ENCODE measurements at places on chromosomes 1 and 21.
A peak's percentile ranks its signal among the peaks of the same experiment; 100 is the strongest.

- no peak for DNase-seq
Observed at GRCh38 chr21:42862774-42863503, 16.4 kb downstream of the WDR4 start.

DNA sequence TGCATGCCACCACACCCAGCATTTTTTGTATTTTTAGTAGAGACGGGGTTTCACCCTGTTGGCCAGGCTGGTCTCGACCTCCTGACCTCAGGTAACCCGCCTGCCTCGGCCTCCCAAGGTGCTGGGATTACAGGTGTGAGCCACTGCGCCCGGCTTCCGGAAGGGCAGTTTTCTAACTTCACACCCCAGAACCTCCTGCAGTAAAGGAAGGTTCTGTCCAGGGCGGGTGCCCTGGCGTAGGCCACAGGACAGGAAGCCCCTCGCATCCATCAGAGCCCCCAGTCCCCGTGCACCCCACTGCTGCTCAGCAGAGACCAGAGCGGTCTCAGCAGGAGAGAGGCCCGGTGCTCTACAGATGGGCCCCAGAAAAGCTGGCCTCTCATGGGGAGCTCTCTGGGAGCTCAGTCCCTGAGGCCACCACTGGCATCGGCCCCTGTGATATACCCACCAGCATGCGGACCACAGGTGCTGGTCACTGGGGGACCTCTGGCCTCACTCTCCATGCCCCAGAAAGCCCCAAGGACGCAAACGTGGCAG is 4.1 kb upstream of the DNMT3L start:
- DNase-seq, result no peak

GRCh38 chr1:217433664-217434063 is 197.2 kb downstream of the GPATCH2 start:
- no peak for DNase-seq

GRCh38 chr1:192506741-192507155 is 68.8 kb upstream of the RGS1 start:
- peak; percentile 29 for DNase-seq

DNA sequence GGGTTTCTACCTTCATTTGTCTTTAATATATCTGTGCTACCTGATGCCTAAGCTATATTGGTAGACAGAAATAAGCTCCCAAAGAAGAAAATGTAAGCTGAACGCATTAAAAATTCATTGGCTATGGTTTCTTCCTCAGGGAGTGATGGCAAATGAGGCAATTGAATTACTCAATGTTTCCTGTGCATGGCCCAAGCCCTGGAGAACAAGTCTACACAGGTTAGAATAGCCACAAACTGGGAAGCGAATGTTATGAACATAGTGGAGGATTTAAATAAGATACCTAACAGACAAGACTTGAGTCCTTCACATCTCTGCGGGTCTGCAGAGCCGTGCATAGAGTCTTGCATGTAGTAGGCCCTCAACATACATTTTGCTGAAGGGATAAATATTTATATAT is 350.3 kb downstream of the RWDD3 start:
- no peak for DNase-seq

GRCh38 chr1:174736831-174737230 is 262.9 kb upstream of the CACYBP start:
- no peak for DNase-seq

GRCh38 chr1:211830328-211831142 is at the start of gene LPGAT1:
Gene LPGAT1 (minus strand): TSS chr1:211830763. CDS start chr1:211829296, 1,467 bp downstream.
- DNase-seq, result peak; percentile 78

GRCh38 chr1:210373878-210374599 is 45.3 kb downstream of the HHAT start:
- DNase-seq, result peak; percentile 73

DNA sequence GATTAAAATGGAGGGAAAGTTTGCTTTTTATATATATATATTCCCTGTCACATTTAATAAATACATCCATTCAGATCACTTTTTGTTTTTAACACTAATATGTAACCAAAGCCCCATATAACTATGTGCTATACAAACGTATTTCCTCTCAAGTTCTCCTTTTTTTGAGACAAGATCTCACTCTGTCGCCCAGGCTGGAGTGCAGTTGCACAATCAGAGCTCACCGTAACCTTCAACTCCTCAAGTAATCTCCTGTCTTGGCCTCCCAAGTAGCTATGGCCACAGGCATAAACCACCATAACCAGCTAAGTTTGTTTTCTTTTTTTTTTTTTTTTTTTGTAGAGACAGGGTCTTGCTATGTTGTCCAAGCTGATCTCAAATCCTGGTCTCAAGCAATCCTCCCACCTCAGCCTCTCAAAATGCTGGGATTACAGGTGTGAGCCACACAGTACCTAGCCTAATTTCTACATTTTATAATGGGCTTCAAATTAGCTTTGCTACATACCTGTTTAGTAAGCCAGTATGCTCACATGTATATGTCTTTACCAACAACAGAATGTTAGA is 120.0 kb downstream of the TGFBR3 start:
- no peak for DNase-seq

- no peak for DNase-seq
Observed at GRCh38 chr1:63971557-63971956, 197.7 kb downstream of the ROR1 start.

Data from activated naive CD4-positive, alpha-beta T cell treated with anti-CD3 and anti-CD28 coated beads, Interleukin-2, amount 10 ng/mL, durations not matched to agents 7 days and 5 days (primary cell).